ENCODE measurements at places on chromosomes 6 and 20.

GRCh38 chr20:64027981-64028685, 7.8 kb upstream of the C20orf204 start:
- DNase-seq: no peak

DNA sequence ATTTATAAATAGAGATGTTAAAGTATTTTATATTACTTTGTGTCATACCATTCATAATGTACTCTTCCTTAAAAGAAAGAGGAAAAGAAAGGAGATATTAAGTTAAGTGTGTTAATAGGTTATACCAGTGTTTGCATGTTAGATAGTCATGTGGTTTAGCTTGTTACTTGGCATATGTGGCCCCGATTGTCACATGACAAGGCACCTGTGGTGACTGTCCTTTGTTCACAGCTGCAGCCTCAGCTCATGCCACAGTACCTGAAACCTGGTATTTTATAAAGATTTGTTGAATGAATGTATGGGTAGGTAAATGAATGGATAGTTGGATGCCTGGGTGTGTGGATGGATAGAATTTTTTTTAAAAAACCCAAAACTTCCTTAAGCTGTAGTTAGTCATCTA, 306.1 kb upstream of the FLRT3 start:
- no peak for DNase-seq

DNA sequence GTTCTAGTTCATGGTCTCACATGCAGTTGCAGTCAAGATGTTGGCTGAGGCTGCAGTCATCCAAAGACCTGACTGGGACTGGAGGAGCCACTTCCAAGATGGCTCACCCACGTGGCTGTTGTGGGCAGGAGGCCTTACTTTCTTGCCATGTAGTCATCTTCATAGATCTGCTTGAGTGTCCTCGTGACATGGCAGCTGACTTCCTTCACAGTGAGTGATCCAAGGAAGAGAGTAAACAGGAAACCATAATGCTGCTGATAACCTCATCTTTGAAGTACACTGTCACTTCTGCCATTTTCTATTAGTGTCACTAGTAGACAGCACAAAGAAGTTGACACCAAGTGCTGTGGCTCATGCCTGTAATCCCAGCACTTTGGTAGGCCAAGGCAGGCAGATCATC, 40.1 kb upstream of the AKIRIN2 start:
- DNase-seq: no peak

DNA sequence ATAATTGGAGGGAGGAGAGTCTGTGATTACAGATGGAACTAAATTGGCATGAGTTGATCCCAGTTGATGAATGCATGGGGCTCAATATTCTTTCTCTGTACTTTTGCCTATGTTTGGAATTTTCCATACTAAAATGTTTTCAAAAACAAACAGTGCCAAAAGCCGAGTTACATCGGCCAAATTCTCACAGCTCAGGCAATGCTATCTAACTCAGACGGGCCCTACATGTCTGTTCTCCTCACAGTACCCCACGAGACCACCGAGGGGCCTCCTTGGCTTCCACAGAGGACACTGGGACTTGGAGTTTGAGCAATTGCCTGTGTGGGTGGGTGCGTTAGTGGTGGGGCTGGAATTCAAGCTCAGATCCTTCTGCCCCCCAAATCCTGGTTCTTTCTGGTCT, 413.2 kb downstream of the CDH26 start:
- no peak for DNase-seq

- no peak for DNase-seq
Observed at GRCh38 chr6:674956-675355, 18.0 kb downstream of the EXOC2 start.

DNA sequence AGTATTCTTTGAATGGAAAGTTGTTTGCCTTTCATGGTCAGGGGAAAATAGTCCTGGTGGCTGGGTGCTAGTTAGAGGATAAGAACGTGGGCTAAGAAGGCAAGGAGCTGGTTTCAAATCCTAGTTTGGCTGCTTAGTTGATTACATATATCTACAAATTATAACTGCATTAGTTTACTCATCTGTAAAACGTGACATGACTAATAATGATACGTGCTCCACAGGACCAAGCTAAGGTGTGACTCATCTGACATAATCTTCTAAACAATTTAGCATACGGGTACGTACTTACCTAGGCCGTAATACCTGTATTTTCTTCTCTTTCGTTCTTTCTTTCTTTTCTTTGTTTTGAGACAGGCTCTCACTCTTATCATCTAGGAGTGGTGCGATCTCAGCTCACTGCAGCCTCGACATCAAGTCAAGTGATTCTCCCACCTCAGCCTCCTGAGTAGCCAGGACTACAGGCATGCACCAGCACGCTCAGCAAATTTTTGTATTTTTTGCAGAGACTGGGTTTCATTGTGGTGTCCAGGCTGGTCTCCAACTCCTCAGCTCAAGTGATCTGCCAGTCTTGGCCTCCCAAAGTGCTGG, 1274.2 kb upstream of the GJE1 start:
- no peak for DNase-seq

GRCh38 chr20:53738039-53738944, 144.7 kb upstream of the ZNF217 start:
- no peak for DNase-seq

DNA sequence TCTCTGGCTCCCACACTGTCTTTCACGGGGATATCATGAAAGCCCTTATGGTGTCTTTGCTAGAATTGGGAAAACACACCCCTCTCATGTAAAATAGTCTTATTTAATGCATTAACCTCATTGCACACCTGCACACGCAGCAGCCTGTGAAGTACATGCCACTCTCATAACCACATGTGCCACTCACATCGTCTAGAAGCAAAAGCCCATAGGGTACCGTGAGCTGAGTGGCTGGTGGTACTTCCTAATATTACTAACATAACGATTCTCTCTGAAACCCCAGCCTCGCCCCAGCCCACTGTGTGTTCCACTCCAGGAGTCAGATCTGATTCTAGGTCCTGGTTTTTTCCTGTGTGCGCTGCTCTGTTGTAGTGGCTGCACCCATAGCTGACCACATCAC, 9.5 kb upstream of the TMEM242 start:
- no peak for DNase-seq

DNA sequence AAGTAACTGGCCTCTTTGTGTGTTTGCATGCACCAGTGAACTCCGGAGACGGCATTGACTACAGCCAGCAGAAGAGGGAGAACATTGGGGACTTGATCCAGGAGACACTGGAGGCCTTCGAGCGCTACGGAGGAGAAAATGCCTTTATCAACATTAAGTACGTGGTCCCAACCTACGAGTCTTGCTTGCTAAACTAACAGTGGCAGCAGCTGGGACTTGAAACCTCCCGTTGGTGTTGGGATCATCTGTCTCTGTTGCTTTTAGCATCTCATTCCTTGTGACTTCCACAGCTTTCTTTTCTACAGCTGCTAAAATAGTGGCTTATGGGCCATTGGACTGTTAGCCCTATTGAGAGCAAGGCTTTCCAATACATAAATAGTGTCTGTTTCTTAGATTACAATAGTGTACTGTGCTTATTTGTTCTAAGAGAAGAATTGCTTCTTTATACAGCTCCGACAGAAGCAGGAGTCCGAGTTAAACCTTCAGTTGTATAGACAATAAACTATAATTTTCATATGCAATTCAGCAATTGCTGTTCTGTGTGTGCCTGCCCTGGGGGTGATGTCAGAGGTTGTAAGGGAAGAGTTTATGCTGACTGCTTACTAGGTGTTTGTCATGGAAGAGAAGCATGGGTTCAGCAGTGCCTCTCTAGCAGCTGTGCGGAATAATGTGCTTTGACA, 99.6 kb upstream of the QKI start:
- DNase-seq: no peak

DNA sequence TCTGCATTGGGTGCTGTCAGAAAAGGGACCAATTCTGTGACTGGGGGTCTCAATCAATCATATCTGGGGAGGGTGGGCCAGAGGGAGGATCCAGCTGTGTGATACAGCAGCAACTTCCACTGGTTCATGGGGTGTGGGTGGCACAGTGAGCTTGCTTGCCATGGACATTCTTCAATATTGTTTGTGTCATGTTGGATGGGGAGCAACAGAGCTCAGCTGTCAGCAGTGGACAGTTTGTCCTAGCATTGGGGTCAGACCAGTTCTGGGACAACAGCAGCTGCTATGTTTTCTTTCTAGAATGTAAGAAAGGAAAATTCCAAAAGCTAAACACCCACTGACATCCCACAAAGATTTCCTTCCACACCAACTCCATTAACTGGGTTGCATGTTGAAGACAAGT, 221.9 kb upstream of the CDH4 start:
- DNase-seq: no peak

DNA sequence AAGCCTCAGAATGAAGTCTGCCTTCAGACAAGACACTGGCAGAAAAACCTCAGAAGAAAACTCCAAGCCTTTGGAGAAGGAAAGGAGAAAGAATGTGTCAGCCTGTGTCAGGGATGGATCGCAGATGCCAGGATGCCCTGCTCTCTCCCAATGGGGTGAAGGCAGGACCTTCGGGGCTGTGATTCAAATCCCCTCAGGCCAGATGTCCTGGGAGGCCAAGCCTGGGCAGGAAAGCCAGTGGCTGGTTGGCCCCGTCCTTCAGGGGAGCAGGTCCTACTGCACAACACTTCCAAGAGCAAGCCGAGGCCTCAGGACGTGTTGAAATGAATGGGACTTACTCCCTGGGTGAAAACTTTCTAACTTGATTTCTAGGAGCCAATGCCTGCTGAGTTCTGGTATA, 36.5 kb downstream of the GJA10 start:
- DNase-seq: no peak

GRCh38 chr20:47156301-47157137, 200.0 kb downstream of the ZMYND8 start:
- no peak for DNase-seq

- peak; percentile 81 for DNase-seq
Observed at GRCh38 chr6:30810813-30811339, 66.5 kb upstream of the IER3 start.

- DNase-seq: no peak
Observed at GRCh38 chr20:57620999-57621398, 773 bp upstream of the ZBP1 start.

- no peak for DNase-seq
Observed at GRCh38 chr6:151716526-151716932, 91.0 kb upstream of the ESR1 start.

- DNase-seq: no peak
Observed at GRCh38 chr6:123715006-123715863, 78.5 kb upstream of the TRDN start.

GRCh38 chr20:10654630-10655029, 19.2 kb downstream of the JAG1 start:
- no peak for DNase-seq

GRCh38 chr20:34083137-34083536, 28.9 kb downstream of the EIF2S2 start:
- DNase-seq: no peak

GRCh38 chr6:121436960-121437850, 1.8 kb downstream of the GJA1 start:
- no peak for DNase-seq

DNA sequence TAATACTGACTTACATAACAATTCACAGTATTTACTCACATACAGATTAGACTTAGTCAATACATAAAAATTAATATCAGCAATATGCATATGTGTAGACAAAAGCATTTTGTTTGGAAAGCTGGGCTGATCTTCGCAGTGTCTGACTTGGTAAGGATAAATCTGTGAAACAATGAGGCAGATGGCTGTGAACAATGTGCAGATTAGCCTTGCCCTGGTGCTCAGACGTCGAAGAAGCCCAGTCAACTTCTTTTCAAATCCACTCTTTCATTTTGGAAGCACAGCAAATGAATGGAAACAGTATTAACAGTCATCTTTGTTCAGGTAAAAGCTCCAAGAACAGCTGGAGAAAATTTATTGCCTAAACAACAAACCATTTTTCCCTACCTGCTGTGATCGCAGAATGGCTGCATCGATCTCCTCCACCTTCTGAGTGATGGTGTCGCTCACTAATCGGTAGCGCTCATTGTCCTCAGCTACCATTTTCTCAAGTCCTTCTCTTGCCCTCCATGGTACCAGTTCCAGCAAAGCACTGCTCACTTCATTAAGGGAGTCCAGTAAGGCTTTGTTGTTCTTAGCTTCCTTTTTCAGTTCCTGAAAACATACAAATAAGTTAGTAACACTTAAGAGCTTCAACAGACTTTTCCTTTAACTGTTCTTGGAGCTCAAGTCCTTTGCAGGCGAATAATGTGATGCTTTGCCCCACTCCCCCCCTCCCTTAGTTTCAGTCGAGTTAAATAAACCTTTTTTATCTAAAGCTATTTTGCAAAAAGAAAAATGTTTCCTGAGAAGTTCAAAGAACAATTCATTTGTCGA, 116.5 kb downstream of the DST start:
- DNase-seq: no peak

DNA sequence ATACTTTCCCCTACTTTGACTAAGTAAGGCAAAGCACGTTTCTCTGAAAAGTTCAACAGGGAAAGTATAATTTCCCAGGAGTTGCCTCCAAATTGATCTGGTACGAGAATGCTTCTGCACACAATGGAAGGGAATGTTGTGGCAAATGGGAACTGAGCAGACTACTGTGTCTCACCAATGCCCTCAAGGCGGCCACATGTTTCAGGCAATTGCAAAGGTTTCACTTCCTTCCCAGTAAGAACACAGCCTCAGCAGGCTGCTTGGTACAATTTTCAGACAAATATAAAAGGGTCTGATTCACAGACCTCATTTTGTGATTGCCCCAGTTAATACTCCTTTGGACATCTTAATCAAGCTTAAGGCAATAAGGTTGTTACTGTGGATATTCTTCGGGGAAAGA, 71.2 kb downstream of the KIAA0319 start:
- no peak for DNase-seq

DNA sequence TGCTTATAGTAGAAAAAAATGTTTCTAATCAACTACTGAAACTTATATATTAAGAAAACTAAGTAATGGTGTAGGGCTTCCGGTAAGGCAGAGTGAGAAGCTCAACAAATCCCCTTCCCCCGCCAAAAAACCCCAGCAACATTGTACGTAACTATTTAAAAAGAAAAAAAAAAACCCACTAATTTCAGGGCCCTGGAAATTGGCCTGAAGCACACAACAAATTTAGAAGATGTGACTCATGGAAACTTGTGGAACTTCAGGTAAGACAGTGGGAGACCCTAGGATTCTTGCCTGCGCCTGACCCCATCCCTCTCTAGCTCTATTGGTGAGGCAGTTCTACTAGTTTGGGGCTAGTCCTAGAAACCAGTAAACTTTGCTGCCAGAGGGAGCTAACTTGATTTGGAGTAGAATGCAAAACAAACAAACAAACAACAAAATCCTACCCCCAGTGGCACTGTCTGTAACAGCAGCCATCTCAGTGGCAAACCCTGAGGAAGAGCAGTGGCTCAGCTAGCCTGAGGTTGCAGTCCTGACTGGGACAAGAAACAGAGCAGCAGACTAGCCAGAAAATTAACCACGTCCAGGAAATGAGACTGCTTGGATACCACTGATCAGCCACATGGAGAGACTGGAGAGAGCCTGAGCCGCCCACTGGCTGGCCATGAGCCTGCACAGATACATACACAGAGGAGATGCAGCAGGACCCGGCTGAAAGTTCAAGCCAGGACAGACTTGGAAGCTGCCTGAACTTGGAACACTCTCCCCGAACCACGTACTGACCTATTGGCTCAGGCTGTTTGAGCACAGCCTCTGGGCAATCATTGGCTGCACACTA, 135.1 kb downstream of the TBXT start:
- no peak for DNase-seq

- DNase-seq: no peak
Observed at GRCh38 chr20:36525620-36526365, 15.5 kb upstream of the MYL9 start.

GRCh38 chr6:168078943-168079405, at the start of gene FRMD1:
Gene FRMD1, minus strand, starts transcription at chr6:168079212. Its CDS starts 118 bp downstream, at chr6:168079094.
- DNase-seq: no peak

- no peak for DNase-seq
Observed at GRCh38 chr20:62737271-62737811, 28.7 kb downstream of the NTSR1 start.

GRCh38 chr6:166436195-166437139, 53.7 kb upstream of the MPC1 start:
- DNase-seq: no peak

- no peak for DNase-seq
Observed at GRCh38 chr6:143406673-143407072, 43.8 kb downstream of the ADAT2 start.

Measured in stimulated activated CD4-positive, alpha-beta T cell treated with anti-CD3 and anti-CD28 coated beads, TNF-alpha, amount 100 ng/mL, for 4 hours (primary cell).